ENCODE measurements at places on chromosomes 5 and 9. TPM values are rescaled to one million over a fixed set of nuclear protein-coding genes. Genes with fewer than 3 reads are reported as not detected.

DNA sequence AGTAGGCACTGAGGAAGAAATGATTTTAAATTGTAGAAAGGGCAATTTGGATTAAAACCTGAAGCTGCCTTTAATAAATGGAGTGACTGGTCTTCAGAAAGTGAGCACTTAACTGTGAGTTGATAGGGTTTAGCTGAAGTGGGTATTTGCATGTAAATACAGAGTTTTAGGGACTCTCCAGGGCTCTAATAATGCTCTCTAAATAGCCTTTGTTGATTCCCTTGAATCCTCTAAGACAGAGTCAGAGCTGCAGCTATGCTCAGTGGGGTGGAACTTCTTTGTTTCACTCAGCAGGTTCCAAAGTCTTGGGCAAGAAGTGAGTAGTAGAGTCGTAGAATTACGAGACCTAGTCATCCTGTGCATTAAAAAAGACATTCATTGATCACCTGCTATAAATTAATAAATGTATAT is 21.4 kb downstream of the GLRA1 start:
- H3K4me3 ChIP-seq: no peak overlapping the region
- H3K27me3 ChIP-seq: peaks cover 7% of the 10 kb centered on the region
- no peaks in the 10 kb centered on the region for H3K4me1 ChIP-seq
- H3K36me3 ChIP-seq: no peaks in the 10 kb centered on the region

DNA sequence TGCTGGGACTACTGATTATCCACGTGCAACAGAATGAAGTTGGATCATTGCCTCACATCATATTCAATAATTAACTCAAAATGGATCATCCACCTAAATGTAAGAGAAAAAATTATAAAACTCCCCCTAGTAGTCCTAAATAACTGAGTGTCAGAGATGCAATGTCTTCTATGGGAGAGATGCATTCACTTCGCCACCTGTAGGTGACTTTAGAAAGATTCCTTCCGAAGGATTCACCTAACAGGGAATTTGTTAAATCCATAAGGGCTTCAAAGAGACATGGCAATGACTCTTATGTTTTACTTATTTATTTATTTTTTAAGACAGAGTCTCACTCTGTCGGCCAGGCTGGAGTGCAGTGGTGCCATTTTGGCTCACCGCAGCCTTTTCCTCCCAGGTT is 526.0 kb downstream of the MTRR start:
- DNase-seq: no peak
- H3K4me1 ChIP-seq: no peaks in the 10 kb centered on the region
- H3K27ac ChIP-seq: no peak overlapping the region
- H3K27me3 ChIP-seq: no peaks in the 10 kb centered on the region

DNA sequence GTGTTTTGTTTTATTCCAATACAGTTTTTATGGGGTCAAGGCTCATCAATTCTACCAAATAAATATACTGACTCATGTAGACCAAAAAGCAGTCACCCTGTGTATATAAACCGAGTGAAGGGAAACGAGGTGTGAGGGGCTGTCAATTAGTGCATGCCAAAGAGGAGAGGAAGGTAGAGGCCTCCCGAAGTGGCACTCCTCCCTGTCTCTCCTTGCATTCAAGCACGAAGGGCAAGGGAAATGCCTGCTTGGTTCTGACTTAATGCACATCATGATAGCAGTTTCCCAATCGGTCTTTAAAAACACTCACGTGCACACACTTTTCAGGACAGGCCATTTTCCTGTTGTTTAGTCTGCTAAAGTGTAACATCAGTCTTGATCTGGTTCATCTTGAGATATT is 125.6 kb upstream of the SLCO6A1 start:
- no peaks in the 10 kb centered on the region for H3K27me3 ChIP-seq
- no peak for DNase-seq
- no peak overlapping the region for H3K27ac ChIP-seq
- H3K4me1 ChIP-seq: no peaks in the 10 kb centered on the region

DNA sequence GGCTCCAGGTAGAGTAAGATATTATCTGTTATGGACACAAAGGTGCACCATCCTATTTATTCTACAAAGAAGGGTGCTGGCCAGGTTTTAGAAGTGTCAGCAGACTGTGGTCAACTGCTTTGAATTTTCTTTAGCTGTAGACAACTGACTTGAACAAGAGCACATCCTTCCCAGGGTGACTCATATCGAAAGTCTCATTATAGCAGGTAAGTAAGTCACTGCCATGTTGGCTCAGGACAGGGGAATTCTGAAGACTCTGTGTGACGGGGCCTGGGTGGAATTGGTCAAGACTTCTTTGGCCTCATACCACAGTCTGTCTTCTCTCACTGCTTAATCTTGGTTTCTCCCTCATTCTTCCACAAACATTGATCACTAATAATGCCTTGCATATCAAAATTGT is 214.5 kb upstream of the CDH9 start:
- no peak overlapping the region for H3K27ac ChIP-seq
- H3K4me1 ChIP-seq: no peaks in the 10 kb centered on the region

GRCh38 chr5:119860463-119860862 is 231.1 kb downstream of the FAM170A start:
- no peaks in the 10 kb centered on the region for H3K4me1 ChIP-seq
- no peaks in the 10 kb centered on the region for H3K27me3 ChIP-seq
- H3K4me3 ChIP-seq: no peak overlapping the region
- DNase-seq: no peak

- no peaks in the 10 kb centered on the region for H3K36me3 ChIP-seq
- H3K4me3 ChIP-seq: no peak overlapping the region
Observed at GRCh38 chr5:168472329-168472728, 13.9 kb upstream of the RARS1 start.

DNA sequence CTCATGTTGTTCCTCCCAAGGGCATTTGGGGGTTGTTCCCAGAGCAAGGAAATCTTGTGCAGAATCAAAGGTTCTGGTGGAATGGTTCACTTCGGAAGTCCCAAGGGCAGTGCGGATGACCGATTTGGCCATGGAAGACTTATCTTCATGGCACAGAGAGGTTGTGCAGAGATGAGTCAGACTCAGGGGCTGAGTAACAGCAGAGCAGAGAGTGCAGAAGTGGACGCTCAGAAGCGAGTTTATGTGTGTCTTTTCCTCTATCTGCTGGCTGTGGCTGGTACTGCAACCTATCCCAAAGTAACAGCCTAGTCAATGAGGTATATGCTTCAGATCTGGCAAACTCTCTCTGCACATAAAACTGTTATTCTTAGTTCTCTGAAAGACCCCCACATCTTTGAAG is 118.1 kb downstream of the DPYSL3 start:
- no peaks in the 10 kb centered on the region for H3K27me3 ChIP-seq
- no peak overlapping the region for H3K27ac ChIP-seq
- H3K4me1 ChIP-seq: no peaks in the 10 kb centered on the region
- no peak for DNase-seq

The ECPAS gene
- 59.1 TPM for total RNA-seq

The PHF24 gene
- not detected for total RNA-seq

- H3K27me3 ChIP-seq: no peaks in the 10 kb centered on the region
- DNase-seq: no peak
- no peak overlapping the region for H3K27ac ChIP-seq
- H3K36me3 ChIP-seq: no peaks in the 10 kb centered on the region
- no peak overlapping the region for H3K4me3 ChIP-seq
- H3K4me1 ChIP-seq: no peaks in the 10 kb centered on the region
Observed at GRCh38 chr5:152353001-152353400, 52.1 kb downstream of the NMUR2 start.

DNA sequence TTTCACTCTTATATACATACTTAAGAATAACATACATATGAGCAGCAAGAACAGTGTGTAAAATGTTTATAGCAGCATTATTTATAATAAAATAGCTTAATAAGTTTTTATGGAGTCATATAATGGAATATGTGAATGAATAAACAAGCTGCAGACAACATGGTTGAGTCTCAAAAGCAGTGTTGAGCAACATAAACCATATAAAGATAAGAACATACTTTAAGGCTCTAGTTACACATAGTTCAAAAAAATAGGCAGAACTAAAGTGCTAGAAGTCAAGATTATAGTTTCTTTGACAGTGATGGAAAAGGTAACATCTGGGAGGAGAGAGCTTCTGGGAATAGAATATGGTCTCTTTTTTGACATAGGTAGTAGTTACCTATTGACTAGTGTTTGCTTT is 53.7 kb upstream of the ADAMTS19 start:
- H3K27me3 ChIP-seq: no peaks in the 10 kb centered on the region
- no peaks in the 10 kb centered on the region for H3K4me1 ChIP-seq
- no peak for DNase-seq
- no peak overlapping the region for H3K4me3 ChIP-seq
- no peak overlapping the region for H3K27ac ChIP-seq
- H3K36me3 ChIP-seq: no peaks in the 10 kb centered on the region

All from CD4-positive, CD25-positive, alpha-beta regulatory T cell (primary cell).